ENCODE measurements at places on chromosomes 7 and 10.
A peak's percentile ranks its signal among the peaks of the same experiment; 100 is the strongest.

- DNase-seq: no peak
Measured at GRCh38 chr7:138033241-138033640, 31.4 kb upstream of the CREB3L2 start.

DNA sequence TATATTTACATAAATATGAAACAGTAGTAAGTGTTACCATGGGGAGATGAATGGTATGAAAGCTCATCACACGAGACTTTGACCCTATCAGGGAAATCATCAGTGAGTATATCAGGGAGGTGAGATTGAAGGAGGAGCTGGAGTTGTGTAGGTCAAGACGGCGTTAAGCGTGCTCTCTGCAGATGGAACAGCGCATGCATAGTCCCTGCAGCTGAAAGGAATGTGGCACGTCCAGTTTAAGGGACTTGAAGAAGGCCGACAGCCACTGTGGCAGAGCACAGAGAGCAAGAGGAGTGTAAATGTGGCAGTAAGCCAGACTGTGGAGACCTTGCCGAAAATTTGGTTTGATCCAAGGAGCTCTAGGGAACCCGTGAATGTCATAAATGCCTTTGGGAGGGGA lies 38.9 kb downstream of the POU6F2 start:
- no peak for DNase-seq

- peak; percentile 75 for DNase-seq
Measured at GRCh38 chr10:84540617-84541288, 212.4 kb downstream of the CCSER2 start.

DNA sequence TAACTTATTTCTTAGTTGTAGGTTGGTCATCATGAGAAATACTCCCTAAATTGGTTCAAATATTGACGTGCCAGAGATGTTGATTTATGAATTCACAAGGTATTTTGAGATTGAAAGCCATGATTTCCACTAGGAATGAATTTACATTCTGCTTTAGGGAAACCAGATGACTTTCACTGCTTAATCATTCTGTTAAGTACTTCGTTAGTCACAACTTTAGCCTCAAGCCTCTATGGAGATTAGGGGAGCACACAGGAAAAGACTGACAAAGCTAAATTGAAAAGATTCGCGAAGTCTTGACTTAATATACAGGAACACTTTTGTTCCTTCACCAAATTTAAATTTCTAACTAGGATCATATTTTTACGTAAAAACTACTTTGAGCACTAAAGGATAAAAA lies 250.4 kb upstream of the CACNA2D1 start:
- no peak for DNase-seq

DNA sequence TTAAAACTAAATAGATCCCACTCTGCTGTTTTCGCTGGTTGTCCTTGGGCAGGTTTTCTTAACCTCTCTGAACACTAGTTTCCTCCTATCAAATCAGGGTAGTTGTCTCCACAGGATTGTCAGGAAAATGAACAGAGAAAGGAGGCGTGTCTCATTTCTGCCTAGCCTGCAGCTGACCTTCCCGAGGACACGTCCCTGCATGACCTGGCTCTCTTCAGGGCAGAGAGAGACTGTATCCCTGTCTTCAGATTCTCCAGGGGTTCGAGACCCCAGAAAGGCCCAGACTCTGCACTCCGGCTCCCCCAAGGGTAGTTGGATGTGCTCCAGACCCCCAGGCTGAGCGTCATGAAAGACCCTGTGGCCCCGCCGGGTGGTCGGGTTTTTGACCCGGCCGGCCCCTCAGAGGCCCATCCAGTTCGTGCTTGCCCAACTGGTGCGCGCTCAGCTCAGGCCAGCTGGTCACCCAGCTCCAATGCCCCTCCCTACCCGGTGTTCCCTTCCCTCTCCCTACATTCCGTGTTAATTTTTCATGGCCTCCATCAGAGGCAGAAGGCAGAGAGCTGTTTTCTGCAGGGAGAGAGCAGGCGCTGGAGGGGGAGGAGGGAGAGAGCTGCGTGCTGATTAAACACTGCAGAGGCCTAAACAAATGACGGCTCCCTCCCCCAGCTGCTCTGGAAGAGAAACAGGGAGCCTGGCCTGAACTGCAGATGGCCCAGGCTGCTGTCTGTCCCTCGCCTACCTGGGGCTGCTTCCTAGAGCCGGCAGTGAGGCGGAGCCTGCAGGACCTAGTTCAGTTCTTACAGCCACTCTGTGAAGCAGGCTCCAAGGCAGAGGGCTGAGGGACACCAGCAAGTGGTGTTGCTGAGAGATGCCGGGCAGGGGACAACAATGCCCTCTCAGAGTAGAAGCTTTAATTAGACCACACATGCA lies 86.2 kb upstream of the PPIF start:
- DNase-seq: no peak
